Left hindlimb (tissue), 1 donor: ENCODE measurements at places on chromosomes 2 and 18.

- DNase-seq = peak; percentile 60
These were observed 258.5 kb downstream of the TWIST2 start for GRCh38 chr2:239106314-239106908.

- DNase-seq = no peak
These were observed 213.4 kb downstream of the DCC start for GRCh38 chr18:52553441-52553840.

DNA sequence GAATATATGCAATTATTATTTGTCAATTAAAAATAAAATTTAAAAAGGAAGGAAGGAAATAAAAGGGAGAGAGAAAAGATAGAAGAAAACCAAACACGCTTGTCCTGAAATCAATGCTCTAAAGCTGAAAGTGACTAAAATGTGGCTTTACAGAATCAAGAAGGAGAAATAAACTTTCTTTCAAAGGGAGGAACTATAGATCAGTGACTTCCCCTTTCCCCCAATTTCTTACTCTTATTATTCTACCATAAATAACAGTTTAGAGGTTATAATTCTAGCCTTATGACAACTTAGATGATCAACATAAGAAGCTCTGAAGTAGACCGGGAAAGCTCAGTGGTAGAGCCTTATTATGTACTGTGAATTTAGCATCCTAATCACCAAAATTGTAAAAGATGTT, 122.5 kb downstream of the ARHGAP15 start:
- no peak for DNase-seq

- DNase-seq = no peak
These were observed 250.3 kb upstream of the FOSL2 start for GRCh38 chr2:28142386-28142785.
